ENCODE measurements at places on chromosomes 2 and 18. TPM values are rescaled to one million over a fixed set of nuclear protein-coding genes. Genes with fewer than 3 reads are reported as not detected.

CRYGD gene
- not detected for total RNA-seq

IL18RAP gene
- 2.5 TPM for total RNA-seq

GYPC gene
- total RNA-seq: 13.3 TPM

GAREM2 gene
- 16.9 TPM for total RNA-seq

XDH gene
- 2.5 TPM for total RNA-seq

RUFY4 gene
- not detected for total RNA-seq

EVA1A gene
- total RNA-seq: 10.8 TPM

- peaks cover 10% of the 10 kb centered on the region for H3K27me3 ChIP-seq
- H3K4me3 ChIP-seq: no peak overlapping the region
- no peaks in the 10 kb centered on the region for H3K4me1 ChIP-seq
- no peak for DNase-seq
- H3K36me3 ChIP-seq: no peaks in the 10 kb centered on the region
- H3K27ac ChIP-seq: no peak overlapping the region
These were observed 298.7 kb upstream of the MGAT5 start for GRCh38 chr2:133955169-133955568.

DNA sequence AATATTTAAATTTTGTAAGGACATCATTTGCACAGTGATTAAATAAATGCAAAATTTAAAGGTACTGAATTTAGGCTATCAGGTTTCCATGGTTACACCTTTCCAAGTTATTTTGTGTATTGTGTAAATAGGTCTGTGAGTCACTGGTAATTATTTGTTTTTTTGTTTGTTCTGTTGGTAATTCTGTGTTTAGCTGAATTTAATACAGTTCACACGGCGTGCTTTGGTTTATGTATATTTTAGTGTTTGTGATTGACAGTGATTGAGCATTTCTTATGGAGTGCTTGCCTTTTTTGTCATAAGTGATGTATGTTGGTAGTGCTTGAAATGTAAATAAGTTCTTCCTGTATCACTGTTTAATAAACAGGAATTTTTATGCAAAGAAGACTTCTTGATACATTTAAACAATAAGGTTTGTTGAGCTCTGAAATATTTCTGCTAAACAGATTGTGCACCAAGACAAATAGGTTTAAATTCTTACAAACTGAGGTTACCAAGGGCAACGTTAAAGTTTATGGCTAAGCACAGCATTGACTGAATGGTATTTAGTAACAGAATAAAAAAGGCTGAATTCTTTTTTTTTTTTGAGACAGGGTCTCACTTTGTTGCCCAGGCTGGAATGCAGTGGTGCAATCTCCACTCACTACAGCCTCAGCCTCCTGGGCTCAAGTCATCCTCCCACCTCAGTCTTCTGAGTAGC lies 38.3 kb upstream of the DLX1 start:
- no peak overlapping the region for H3K4me3 ChIP-seq
- H3K27ac ChIP-seq: no peak overlapping the region
- H3K27me3 ChIP-seq: peaks cover 3% of the 10 kb centered on the region
- H3K36me3 ChIP-seq: no peaks in the 10 kb centered on the region
- no peak for DNase-seq

- no peak overlapping the region for H3K27ac ChIP-seq
- H3K4me1 ChIP-seq: peaks cover 4% of the 10 kb centered on the region
- H3K36me3 ChIP-seq: peaks cover 3% of the 10 kb centered on the region
- H3K27me3 ChIP-seq: no peaks in the 10 kb centered on the region
- no peak for DNase-seq
These were observed 50.3 kb upstream of the B3GNT2 start for GRCh38 chr2:62145478-62146100.

DNA sequence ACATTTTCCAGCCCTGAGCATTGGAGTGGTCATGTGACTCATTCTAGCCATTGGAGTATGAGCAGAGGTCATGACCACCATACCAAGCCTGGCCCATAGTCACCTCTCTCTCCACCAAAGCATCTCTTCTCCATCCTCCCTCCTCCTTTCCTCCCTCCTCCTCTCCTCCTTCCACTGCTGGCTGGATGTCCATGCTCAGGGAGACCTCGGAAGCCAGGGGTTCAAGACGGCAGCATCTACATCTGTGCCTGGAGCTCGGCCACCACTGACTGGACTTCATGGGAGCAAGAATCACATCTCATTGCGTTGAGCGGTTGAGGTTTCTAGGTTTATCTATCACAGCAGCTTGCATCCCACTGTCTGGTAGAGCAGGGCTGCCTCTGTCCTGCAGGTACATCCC lies 252.4 kb downstream of the NDUFA10 start:
- H3K4me1 ChIP-seq: peaks cover 16% of the 10 kb centered on the region
- no peak overlapping the region for H3K27ac ChIP-seq
- H3K4me3 ChIP-seq: no peak overlapping the region
- H3K27me3 ChIP-seq: peaks cover 22% of the 10 kb centered on the region
- DNase-seq: no peak
- H3K36me3 ChIP-seq: no peaks in the 10 kb centered on the region

- no peak overlapping the region for H3K27ac ChIP-seq
- no peak overlapping the region for H3K4me3 ChIP-seq
- H3K36me3 ChIP-seq: no peaks in the 10 kb centered on the region
- H3K4me1 ChIP-seq: peaks cover 27% of the 10 kb centered on the region
- DNase-seq: no peak
These were observed 48.2 kb downstream of the PAX8 start for GRCh38 chr2:113230531-113230930.

DNA sequence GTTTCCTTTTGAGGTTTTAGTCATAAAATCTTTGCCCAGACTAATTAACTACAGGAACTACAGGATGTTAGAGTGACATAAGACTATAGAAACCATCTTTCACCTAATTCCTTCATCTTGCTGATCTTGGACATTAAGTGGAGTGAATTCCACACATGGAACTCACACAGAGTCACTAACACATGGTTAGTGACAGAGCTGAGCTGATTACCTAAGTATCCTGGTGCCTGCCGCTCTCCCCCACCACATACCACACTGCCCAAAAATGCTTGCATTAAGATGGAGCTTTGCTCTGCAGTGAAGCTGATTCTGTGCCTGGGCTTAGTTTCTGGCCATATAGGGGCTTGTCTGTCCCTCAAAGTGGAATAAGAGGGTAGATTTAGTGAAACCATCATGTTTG lies 332.9 kb upstream of the NT5C1B start:
- no peak overlapping the region for H3K4me3 ChIP-seq
- H3K27me3 ChIP-seq: no peaks in the 10 kb centered on the region
- H3K4me1 ChIP-seq: peaks cover 6% of the 10 kb centered on the region
- DNase-seq: no peak

- H3K4me3 ChIP-seq: no peak overlapping the region
- H3K27me3 ChIP-seq: no peaks in the 10 kb centered on the region
- H3K36me3 ChIP-seq: no peaks in the 10 kb centered on the region
- no peak for DNase-seq
These were observed 225.1 kb upstream of the KLHL29 start for GRCh38 chr2:23159746-23160405.

GRCh38 chr2:158740621-158741020 lies 54.5 kb upstream of the DAPL1 start:
- H3K4me3 ChIP-seq: no peak overlapping the region
- H3K27me3 ChIP-seq: peaks cover 6% of the 10 kb centered on the region
- no peaks in the 10 kb centered on the region for H3K36me3 ChIP-seq
- DNase-seq: no peak

DNA sequence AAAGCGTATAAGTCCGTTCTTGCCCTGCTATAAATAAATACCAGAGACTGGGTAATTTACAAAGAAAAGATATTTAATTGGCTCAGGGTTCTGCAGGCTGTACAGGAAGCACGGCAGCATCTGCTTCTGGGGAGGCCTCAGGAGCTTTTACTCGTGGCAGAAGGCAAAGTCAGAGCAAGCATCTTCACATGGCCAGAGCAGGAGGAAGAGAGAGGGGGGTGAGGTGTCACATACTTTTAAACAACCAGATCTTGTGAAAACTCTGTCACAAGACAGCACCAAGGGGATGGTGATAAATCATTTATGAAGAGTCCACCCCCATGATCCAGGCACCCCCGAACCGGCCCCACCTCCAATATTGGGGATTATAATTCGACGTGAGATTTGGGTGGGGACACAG lies 130.6 kb downstream of the LTBP1 start:
- H3K27ac ChIP-seq: no peak overlapping the region
- no peaks in the 10 kb centered on the region for H3K27me3 ChIP-seq
- no peak overlapping the region for H3K4me3 ChIP-seq
- H3K4me1 ChIP-seq: peaks cover 32% of the 10 kb centered on the region
- no peak for DNase-seq
